Aorta (tissue), 5 donors: ENCODE measurements at places on chromosomes 7 and 10. TPM values are rescaled to one million over a fixed set of nuclear protein-coding genes. Genes with fewer than 3 reads are reported as not detected.

DNA sequence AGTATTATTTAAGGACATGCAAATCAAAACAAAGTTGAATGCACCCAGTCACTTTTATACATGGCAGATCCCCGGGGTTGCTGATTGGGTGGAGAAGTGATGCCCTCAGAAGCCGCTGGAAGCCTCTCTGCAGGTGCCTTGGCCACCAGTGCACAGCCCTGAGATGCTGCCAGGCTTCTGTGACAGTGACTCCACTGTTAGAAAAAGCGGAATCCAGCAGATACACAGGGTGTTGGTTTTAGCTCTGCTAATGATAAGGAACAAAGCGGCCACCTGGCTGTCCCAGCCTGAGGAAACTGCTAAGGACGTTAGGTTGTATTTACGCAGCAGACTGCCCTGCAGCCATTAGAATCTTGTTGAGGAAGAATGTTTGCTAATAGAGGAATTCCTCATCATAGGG, 47.5 kb downstream of the JAKMIP3 start:
- DNase-seq = no peak

DNA sequence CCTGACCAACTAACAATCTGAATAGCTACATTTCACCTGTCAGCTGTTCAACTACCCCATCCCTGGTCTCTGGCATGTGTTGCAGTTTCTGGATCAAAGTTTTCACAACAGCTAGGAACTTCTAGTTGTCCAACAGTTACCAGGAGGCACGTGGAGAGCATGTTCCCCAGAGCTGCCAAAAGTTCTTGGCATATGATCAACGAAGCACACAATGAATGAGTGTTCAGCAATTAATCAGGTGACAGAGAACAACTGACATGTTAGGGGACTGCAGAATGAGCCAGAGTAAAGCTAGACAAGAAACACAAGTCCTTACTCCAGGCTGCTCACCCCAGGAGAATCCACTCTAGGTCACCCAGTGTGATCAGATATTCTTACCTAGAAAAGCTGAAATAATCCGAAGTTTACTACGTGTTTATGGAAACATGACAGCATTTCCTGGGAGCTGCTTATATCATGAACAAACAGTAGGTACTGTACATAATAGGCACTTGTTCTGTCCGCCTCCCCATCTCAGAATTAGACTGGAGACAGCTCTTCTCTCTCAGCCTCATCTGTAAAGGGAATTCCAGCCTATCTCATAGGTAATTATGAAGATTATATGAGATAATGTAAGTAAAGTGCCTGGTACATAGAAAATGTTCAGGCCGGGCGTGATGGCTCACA, 50.6 kb downstream of the ZNF438 start:
- no peak for DNase-seq

DNA sequence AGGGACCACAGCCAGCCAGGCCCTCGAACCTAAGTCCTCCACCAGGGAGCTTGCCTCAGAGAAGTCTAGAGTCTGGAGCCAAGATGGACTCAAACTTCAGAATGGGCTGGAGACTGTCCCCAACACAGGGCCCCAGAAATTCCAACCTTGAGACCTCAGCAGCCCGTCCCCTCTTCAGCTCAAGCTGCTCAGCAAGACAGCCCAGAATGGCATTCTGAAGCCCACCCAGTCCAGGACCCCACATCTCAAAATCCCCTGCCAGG, 15.9 kb downstream of the KCNH2 start:
- DNase-seq = no peak

DNA sequence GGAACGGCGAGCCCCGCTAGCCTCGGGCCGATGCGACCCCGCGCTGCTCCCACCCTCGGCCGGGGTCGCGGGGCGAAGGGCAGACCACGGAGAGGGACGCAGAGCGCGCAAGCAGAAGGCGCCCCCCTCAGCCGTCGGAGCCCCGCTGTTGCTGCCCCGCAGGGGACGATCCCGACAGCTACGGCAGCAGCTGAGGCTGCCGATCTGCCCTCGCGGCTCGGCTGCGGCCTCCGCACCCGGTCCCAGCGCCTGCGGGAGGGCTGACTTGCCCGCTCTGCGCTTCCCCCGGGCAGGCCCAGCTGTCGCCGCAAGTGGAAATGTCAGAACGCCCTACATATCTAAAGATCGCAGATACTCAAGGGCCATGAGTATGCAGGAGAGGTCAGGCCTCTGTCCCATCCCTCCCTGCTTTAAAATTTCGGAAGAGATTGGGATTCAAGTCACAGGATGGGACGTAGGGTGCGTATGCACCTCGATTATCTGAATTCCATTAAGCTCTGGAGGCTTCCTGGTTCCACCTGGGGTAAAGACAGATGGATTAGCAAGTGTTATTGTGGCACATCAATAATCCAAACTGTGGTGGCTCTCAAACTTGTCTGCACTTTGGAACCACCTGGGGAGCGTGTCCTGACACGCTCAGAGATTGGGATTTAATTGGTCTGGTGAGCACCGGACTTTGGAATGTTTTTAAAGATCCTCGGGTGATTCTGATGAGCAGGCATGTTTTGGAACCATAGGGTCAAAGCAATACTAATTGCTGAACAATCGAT, at the start of gene CRPPA:
Gene CRPPA (minus strand): TSS at position 206 of the 770 bp plus-strand sequence. CDS start 216 bp downstream, outside the sequence.
- DNase-seq = peak; percentile 76

ACSM6 gene
- total RNA-seq = 0.99 TPM

- no peak for DNase-seq
Observed at GRCh38 chr10:69714572-69714971, 84.5 kb downstream of the FAM241B start.

CYP3A5 gene
- total RNA-seq = 3.4 TPM

DNA sequence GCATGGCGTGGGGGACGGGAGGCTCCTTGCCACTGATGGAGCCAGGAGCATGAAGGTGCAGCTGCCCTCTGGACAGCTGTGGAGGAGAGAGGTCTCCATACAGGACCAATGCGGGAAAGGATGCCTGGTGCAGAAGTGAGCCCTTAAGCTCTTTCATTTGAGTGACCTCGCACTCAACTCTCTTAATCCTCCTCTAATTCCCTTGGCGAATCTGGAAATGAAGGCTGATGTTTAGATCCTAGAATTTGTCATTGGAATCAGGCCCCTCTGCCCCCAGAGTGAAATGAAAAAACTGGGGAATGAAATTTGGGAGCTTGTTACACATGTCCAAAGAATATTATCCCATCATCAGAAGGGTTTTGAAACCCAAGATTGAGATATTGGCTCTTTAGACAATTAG, 639.5 kb downstream of the LRMDA start:
- no peak for DNase-seq

PIP gene
- not detected for total RNA-seq

DNA sequence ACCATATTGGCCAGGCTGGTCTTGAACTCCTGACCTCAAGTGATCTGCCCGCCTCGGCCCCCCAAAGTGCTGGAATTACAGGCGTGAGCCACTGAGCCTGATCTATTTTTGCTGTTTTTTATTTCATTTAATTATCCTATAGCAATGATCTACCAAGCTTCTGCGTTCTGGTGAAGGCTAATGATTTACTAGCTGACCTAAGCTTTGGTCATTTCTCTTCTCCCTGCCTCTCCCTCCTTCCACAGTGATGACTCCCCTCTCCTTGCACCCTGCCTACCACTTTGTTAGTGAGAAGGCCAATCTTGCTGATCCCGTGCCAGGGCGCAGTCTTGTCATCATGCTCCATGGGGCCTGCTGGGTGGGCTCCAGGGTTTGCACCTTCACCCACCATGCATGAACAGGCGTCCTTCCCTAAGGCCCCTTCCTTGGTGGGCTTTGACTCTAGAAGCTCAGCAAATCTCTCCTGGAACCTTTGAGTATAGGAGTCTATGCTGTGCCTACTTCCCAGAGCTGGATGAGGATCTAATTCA, 11.9 kb upstream of the ZCCHC24 start:
- DNase-seq = no peak

XRCC2 gene
- 0.19 TPM for total RNA-seq

KCNH2 gene
- total RNA-seq = 2.4 TPM

RNF133 gene
- 1.7 TPM for total RNA-seq

DNA sequence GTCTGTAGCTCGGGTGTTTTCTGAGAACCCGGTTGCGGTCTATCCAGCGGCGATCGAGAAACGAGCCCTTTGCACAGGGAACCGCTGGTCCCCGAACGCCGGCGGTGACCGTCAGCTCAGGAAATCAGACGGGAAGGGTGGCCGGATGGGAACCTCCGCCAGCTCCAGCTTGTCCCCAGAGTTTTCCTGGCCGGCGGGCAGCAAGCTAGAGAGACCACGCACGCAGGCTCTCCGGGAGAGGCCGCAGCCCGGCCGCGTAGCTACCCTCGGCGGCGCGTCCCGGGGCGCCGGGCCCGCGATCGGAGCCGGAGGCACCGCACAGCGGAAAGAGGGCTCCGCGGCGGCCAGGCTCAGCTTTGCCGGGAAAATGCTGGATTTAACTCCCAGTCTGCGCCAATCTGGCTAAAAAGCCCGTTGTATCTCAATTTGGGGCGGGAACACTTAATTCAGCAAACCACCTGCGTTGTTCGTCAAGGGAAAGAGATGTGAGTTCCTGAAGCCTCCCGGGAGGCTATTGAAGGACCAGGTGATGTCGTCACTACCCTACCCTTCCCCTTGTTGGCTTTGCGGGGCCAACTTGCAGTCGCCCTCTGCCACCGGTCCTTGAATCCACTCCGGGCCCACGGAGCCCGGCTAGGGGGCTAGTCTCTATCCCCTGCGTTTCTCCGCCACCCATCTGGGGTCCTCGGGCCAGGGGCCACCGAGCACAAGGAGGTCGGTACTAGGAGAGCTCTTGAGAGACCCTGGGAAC, 859 bp upstream of the CH25H start:
- DNase-seq = peak; percentile 85

DNA sequence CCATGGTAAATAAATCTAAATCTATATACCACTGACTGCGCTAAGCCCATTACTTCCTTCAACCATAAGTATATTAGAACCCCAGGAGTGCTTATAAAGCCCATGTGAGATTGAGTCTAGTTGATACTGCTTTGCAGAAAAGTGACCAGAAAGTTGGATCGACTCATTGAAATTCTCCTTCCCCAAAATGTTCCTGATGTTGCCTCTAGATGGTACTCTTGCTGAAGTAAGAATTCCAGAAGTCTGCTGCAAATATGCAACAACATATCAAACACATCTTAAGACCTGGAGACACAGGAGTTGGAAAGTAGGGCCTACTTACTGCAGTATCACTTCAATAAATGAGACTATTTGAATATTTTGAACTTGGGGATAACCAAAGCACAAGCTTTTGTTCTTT, 550.8 kb downstream of the IPMK start:
- no peak for DNase-seq

AKR1B15 gene
- total RNA-seq = not detected

DNA sequence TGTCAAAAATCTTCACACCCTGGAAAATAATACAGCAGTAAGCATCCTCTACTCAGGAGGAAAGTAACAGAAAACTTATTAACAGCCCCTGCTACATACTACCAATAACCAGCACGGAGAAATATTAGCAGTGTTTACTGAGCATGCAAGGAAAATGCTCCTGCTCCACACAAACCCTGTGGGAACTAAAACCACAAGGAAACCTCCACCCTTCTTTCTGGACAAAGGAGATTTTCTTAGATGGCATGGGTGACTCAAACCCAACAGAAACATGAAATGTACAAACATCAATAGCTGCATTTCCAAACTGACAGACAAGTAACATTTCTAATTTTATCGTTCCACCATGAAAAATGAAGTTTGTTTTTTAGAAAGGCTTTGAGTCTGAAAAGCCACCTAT, 113.4 kb downstream of the VPS41 start:
- no peak for DNase-seq

- DNase-seq = peak; percentile 34
Observed at GRCh38 chr10:80188713-80189112, 16.6 kb downstream of the ANXA11 start.

- no peak for DNase-seq
Observed at GRCh38 chr7:47304727-47305719, 276.9 kb downstream of the TNS3 start.

- DNase-seq = peak; percentile 93
Observed at GRCh38 chr10:102644646-102645387, 538 bp downstream of the TRIM8 start.

EPHB6 gene
- 17.7 TPM for total RNA-seq

- DNase-seq = no peak
Observed at GRCh38 chr10:76305930-76306615, 874.6 kb downstream of the LRMDA start.

DNA sequence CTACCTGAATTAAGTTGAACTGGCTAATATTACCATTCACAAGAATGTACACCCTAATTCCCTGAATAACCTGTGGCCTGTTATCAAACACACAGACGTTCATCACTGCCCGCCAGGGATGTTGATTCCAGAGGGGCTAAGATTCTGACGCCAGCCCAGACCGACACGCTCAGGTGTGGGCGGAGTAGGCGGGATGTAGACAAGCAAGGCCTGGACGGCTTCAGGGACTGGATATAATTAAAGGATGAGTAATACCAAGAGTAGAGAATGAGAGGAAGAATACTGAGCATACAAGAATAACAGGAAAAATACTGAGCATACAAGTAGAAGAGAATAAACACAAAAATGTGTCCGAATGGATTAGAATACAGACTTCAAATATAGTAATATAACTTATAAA, 29.0 kb downstream of the CUBN start:
- DNase-seq = peak; percentile 73

CDK14 gene
- total RNA-seq = 53.6 TPM

DNA sequence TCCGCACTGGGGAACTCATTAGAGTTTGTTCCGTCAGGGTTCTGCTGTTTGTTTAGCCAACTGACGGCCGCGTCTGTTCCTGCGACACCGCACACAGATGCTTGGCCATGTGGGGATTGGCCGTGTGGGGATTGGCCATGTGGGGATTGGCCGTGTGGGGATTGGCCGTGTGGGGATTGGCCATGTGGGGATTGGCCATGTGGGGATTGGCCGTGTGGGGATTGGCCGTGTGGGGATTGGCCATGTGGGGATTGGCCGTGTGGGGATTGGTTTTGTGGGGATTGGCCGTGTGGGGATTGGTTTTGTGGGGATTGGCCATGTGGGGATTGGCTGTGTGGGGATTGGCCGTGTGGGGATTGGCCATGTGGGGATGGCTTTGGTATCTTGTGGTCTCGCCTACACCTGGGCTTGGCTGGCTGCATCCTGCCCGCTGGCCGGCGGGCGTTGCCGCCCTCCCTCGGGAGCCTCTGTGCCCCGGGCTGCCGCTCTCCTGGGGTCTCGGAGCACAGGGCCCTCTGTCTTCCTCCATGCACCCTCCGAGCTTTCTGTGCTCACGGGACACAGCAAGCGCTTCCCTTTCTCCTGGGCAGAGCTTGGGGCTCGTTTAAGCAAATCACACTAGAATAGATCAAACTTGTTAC, 62.5 kb downstream of the NKX6-2 start:
- DNase-seq = no peak

HOXA1 gene
- 1.6 TPM for total RNA-seq

GRCh38 chr7:133923974-133924373, 203.2 kb upstream of the LRGUK start:
- no peak for DNase-seq

PAX4 gene
- total RNA-seq = not detected

GRCh38 chr7:32774541-32774951, 117.0 kb downstream of the KBTBD2 start:
- no peak for DNase-seq

- peak; percentile 82 for DNase-seq
Observed at GRCh38 chr7:47379629-47380324, 202.1 kb downstream of the TNS3 start.

- DNase-seq = no peak
Observed at GRCh38 chr10:44714451-44714850, 196.7 kb upstream of the TMEM72 start.
